ENCODE measurements at places on chromosomes 4 and X.

- DNase-seq = peak; percentile 93
Observed at GRCh38 chrX:1391707-1392375, at the start of gene SLC25A6. SLC25A6 (minus strand) TSS chrX:1392113; CDS start chrX:1392009, 104 bp downstream.

DNA sequence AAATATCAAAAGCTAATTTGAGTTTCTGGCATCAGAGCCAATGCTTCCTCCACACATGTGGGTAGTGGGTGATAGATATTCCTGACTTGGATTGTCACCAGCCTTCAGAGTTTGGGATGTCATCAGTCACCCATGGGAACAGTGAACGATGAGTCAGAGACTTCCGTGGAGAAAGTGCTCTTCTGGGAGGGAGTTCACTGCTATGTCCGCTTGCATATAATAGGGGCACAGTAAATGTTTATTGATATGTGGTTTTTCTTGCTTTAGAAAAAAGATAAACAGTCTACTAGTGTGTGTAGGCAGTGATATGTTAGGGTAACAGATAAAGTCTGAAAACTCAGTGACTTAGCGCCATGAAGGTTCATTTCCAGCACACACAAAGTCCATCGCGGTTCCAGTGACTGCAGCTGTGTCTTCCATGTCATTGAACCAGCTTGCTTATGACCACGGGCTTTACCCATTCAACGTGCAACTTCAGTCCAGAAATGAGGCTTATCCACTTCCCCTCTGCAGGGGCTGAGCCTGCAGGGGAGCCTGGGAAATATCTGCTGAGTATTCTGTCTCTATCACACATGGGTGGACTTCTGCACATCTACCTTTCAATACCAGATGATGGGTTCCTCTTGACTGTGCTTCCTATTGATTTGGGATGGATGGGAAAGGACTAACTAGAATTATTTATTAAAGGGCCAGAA lies 87.7 kb upstream of the WWC2 start:
- no peak for DNase-seq

DNA sequence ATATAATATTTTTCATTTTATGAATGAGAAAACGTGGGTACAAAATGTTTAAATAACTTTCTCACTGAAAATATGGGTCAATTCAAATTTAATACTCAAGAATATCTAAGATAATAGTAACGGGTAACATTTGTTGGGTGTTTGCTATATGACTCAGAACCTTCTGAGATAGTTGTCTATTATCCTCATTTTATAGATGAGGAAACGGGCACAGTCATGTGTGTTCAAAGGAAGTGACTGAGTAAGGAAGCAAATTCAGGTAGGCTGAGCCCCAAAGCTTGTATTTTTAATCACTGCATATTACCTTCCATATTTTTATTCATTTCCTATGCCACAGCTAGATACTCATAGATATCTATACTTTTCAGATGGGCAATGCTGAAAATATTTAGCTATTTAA lies 12.2 kb upstream of the CAMK2D start:
- no peak for DNase-seq

- no peak for DNase-seq
Observed at GRCh38 chrX:20181598-20182329, 40.1 kb upstream of the EIF1AX start.

DNA sequence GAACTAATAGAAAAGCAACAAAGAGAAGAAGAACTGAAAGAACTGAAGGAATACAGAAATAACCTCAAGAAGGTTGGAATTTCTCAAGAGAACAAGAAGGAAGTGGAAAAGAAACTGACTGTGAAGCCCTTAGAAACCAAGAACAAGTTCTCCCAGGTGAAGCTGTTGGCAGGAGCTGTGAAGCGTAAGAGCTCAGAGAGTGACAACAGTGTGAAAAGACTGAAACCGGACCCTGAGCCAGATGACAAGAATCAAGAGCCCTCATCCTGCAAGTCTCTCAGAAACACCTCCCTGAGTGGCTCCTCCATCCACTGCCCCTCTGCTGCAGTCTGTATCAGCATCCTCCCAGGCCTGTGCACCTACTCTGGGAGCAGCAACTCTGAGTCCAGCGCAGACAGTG lies 8.4 kb upstream of the FHDC1 start:
- DNase-seq = no peak

DNA sequence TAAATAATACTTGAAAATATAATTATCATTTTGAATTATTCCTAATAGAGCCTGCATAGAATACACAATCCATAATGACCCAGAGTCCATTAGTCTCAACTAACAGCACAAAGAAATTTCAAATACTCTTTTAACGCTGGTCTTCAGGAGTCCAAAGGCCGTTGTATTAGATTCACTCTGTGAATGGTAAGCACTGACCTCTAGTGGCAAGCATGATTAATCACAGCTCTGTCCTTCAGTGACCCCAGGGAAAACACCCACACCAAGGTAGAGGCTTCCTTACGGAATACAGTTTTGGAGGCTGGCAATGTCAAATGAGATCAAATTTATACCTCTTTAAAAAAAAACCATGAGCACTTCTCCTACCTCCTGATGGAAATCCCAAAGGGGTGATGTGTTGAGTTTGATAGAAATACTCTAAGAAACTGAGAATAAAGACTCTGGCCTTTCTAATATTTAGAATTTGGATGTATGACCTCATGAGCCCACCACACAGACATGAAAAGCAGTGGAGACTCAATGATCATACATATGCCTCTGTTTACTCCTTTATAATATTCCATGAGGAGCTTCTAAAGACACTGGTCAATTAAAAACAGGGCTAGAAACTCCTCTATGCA lies 147.2 kb upstream of the DKK2 start:
- peak; percentile 33 for DNase-seq

- DNase-seq = no peak
Observed at GRCh38 chrX:34426334-34426733, 230.8 kb downstream of the TMEM47 start.

- DNase-seq = no peak
Observed at GRCh38 chr4:120874792-120875774, 47.4 kb downstream of the PRDM5 start.

DNA sequence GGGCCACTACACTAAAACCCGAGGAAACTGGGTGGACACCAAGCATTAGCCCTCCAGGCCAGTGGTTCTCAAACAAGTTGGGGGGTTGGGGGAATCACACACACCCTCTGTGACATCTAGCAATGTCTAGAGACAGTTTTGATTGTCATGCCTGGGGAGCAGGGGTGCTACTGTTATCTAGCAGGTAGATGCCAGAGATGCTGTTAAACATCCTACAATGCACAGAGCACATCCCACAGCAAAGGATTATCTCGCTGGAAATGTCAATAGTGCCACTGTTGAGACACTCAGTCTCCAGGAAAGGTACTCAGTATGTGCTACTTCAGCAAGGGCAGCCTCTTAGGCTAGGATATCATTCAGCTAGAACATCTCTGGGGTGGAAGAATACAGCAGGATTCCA lies 1.3 kb downstream of the SMC1A start:
- DNase-seq = no peak

GRCh38 chrX:7076245-7076661 lies 71.3 kb upstream of the STS start:
- no peak for DNase-seq

GRCh38 chr4:41750121-41750625 lies 1.6 kb upstream of the PHOX2B start:
- no peak for DNase-seq

GRCh38 chrX:154135458-154136229 lies 8.4 kb upstream of the OPN1LW start:
- no peak for DNase-seq

DNA sequence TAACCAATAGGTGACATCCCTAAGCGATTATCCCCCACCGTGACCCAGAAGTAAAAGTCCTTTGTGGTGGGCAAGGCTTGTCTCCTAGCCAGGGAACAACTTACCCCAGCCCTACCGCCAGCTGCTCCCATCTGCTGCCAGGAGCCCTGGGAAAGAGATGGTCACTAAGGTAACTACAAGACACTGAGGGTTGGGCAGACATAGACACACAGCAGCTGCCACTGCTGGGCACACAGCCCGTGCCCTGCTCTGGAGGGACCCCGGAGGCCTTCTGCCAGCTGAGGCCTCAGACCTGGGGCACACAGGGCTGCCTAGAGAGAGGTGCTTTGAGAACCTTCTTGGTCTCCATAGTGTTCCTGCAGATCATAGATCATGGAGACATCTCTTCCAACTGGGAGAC lies 53.0 kb upstream of the PROM1 start:
- no peak for DNase-seq

DNA sequence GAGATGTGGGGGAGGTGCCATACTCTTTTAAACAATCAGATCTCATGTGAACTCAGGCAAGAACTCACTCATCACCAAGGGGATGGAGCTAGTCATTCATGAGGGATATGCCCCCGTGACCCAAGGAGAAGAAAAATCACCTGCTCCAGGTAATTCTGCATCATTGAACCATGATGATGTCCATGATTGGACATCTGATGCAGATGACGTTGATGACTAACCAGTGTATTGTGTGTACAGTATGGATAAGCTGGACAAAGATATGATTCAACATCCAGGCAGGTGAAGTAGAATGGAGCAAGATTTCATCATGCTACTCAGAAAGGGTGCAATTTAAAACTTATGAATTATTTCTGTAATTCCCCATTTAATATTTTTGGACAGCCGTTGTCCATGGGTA lies 286.4 kb upstream of the SMIM31 start:
- DNase-seq = no peak

GRCh38 chr4:2101346-2102044 lies 42.4 kb downstream of the NAT8L start:
- DNase-seq = no peak

DNA sequence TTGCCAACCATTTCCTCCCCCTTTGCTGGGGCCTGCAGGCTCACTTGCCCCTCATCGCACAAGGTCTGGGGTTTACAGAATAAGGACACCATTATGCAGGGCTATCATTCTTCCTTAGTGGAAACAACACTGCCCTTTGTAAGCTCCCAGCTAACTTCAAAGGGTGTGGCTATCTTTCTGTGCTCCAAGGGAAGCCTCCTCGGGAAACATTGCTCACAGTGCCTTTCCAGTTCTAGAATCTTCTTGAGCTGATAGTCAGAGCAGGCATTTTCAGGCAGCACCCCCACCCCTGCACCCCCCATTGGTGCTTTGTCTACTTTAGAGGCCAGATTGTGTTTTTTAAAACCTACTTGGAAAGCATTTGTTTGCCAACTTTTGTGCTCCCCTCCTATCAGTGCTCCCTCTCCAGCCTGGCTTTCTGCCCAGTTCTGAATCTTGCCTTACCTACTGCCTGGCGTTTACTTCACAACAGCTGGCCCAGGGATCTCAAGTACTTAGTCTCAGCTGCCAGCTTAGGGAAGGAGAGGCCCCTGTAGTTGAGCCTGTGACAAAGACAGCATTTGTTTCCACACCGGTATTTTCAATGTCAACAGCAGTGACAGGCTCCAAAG lies 53.5 kb downstream of the PLAC1 start:
- no peak for DNase-seq

DNA sequence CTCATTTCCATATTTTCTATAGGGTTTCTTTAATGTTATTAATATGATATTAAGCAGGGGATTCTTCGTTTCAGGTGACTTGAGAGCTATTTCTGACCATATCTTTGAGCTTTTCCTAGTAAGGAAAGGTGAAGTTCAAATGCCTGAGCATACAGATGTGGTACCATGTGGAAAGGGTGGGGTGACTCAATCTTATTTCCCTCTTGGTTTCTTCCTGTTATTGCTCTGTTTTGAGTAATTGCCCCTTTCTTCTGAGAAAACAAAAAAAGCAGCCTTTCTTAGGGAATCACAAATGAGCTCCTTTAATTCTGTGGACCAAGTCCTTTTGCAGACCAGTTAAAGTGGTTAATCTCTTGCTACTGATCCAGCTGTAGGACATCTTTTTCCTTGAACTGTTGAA lies 41.0 kb upstream of the AGA start:
- DNase-seq = no peak

- no peak for DNase-seq
Observed at GRCh38 chrX:44891642-44892041, 18.7 kb downstream of the KDM6A start.

All from GM04504 (cell line).